Islet precursor cell (in vitro differentiated cells): ENCODE measurements at places on chromosomes 7 and 10.

- DNase-seq = no peak
Measured at GRCh38 chr10:4212111-4212630, 427.2 kb upstream of the KLF6 start.

DNA sequence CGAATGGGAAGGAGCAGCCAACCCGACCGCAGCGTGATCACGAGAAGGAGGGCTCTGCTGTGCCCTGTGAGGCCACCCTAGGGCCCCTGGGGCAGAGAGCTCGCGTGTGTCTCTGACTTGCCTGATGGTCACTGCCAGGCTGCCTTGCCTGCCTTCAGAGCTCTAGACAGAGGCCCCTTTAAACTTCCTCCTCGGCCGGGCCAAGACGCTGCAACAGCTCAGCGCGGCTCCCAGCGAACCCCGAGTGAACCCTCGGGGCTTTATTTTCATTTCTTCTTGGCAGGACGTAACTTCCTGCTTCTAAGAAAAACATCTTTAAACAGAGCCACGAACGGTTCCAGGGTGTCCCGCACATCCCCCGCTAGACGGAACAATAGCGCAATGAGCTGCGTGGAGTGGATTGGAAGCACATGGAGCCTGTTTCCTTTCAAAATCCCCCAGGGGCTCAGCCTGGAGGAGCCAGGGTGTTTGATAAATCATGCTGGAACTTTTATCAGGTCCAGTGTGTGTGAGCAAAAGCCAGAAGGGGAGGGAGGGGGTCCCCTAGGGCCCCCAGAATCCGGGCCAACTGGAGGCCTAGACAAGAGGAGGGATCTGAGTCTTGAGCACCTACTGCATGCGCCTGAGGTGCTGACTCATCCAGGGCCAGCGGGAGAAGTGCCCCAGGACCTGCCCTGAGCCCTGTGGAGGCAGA lies 134.1 kb upstream of the GDF10 start:
- peak; percentile 58 for DNase-seq

DNA sequence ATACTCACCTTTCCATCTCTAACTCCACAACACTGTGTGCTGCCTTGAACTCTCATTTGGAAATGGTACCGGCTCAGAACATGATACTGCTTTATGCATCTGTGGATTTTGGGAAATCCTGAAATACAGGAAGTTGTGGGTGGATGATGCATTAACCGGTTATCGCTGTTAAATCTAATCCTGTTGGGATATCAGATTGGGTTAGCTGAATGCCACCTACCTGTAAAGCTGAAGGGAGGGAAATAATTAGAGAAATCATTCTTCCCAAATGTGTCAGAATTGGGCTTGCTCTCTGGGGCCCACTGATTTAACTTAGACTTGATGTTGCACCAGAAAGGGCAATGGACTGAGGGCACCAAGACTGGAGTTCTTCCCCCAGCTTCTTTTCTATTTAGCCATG lies 54.0 kb downstream of the CH25H start:
- no peak for DNase-seq

GRCh38 chr7:142940966-142941535 lies 1.8 kb downstream of the LLCFC1 start:
- DNase-seq = no peak

DNA sequence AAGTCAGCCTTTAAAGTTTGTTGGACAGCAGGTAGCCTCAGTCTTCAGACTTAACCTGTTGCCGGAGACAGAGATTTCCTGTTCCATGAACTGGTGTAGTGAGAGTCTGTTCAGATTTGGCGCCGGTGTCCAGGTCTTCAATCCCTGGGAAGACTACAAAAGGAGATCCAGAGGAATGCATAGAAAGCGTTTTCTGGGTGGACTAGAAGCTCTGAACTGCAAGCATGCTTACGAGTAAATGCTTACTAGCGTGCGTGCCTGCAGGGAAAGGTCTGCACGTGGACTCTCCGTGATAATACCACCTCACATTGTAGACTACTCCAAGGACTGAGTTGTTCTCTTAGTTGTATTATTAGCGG lies 878 bp downstream of the GLRX3 start:
- no peak for DNase-seq

GRCh38 chr7:29287366-29287765 lies 92.8 kb downstream of the CHN2 start:
- no peak for DNase-seq
